ENCODE measurements at places on chromosomes 1 and 21. TPM values are rescaled to one million over a fixed set of nuclear protein-coding genes. Genes with fewer than 3 reads are reported as not detected.

- DNase-seq, result no peak
Measured at GRCh38 chr1:24043345-24044032, 63.4 kb upstream of the SRSF10 start.

- DNase-seq, result no peak
Measured at GRCh38 chr1:10490286-10490970, 15.7 kb downstream of the PEX14 start.

GRCh38 chr1:179867493-179868330 is 9.9 kb downstream of the TOR1AIP2 start:
- DNase-seq, result peak; percentile 53

GRCh38 chr1:176949033-176949662 is 215.4 kb downstream of the ASTN1 start:
- DNase-seq, result peak; percentile 54

DNA sequence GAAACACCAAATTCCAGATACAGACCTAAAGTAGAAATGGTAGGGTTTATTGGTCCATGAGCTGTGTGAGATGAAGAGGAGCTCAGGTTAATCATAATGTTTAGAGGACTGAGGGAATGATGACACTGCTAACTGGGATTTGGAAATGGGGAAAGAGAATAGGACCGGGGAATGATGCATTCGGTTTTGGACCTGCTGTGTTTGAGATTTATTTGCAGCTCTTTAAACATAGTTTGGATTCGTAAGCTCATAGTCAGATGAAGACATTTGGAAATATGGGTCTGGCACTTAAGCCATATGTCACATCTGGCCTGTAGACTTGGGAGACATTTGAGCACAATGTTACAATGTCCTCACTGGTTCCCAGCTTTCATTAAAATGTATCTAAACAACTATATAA is 127.9 kb upstream of the DUSP10 start:
- DNase-seq, result peak; percentile 58

GRCh38 chr21:45263534-45263933 is 24.2 kb downstream of the POFUT2 start:
- no peak for DNase-seq

- peak; percentile 63 for DNase-seq
Measured at GRCh38 chr1:227532019-227532619, 31.2 kb upstream of the ZNF678 start.

DNA sequence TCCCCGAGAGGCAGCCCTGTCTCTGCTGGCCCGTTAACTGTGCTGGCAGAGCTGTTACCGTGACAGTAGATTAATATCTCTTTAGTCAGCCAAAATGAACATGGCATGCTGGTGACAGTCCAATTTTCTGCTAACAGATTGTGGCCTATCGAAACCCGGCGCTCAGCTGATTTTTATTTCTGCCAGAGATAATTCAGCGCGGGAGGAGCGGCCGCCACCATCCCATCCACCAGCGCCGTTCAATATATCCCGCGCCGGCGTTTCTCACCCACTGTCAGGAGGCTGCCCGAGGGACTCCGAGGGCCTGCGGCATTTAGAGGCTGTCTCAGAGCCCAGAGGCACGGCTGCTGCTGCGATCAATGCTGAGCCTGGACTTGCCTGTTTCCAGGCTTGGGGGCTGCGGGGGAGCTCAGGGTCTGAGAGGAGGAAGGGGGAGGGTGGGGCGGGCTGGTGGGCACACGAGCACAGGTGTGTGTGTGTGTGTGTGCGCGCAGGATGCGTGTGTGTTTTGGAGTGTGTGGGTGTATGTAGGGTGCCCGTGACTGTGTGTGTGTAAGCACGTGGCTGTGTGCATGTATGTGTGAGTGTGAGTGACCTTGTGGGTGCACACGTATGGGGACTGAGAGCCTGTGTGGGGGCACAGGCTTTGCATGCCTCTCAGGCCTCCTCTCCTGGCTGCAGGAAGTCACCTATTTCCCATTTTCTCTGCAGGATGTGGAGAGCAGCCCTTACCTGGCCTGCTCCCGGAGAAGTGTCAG is 109.7 kb upstream of the ACTRT2 start:
- DNase-seq, result no peak

DNA sequence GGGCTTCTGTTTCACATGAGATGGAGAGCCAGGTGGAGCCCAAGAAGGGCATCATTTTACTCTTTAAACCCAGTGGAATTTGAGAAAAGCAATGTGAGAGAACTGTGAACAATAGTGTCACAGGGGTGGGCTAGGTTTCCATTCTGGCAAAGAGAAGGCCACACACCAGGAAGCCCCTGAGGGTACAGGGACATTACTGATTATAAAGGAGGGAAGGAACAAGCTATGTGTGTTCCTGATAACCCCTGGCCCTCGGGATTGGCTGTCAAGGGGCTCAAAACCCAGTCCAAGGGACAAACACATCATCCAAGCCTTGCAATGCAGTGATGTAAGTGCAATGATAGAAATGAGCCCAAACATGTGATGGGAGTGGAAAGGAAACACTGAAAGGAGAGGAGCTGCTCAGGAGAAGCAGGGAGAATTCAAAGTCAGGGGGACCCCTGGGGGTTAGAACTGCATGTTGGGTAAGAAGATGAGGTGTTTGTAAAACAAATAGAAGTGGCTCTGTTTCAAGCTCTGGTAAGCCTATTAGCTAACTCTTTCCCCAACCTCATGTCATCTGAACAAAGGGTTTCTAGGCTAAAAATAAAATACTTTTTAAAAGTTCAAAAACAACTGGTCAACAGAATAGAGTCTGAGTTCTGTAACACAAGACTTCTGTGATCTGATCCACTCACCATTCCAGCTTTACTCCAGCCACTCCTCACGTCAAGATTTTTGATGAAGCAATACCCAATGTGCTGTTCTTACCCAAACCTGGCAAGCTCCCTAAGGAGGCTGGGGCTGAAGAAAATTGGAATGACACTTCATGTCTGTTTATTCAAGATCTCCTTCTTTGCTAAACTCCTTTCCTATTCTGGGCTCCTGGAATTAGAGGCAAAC is 51.1 kb upstream of the IL12RB2 start:
- no peak for DNase-seq

- no peak for DNase-seq
Measured at GRCh38 chr1:23798662-23799142, 1.9 kb downstream of the GALE start.

DNA sequence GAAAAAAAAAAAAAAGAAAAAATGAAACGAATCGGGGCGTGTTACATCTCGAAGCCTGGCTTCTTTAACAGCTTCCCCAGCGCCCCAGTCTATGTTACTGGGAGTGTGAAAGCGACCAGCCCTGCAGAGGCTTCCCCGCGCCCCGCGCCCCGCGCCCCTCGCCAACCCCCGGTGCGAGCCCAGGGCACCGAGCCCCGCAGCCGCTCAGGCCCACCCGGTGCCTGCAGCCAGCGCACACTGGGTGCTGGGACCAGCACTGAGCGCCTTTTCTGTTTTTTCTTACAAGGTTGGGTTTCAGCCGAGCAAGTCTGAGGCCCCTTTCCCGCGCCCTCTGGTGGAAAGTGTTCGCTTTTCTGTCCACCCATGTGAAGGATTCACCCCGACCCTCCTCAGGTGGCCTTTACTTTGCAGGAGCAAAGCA is 42.1 kb upstream of the ZNF496 start:
- no peak for DNase-seq

DNA sequence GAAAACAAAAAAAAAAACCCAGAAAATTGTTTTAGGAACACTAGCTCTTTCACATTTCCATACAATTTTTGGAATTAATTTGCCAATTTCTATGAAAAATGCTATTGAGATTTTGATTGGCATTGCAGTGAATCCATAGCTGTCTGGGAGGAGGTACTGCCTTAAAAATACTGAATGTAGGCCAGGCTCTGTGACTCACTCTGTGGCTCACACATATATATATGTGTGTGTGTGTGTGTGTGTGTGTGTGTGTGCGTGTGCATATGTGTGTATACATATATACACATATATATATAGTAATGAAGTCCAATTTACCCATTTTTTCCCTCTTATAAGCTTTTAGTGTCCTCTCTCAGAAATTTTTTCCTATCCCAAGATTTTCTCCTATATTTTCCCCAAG is 214.2 kb upstream of the DMRTA2 start:
- peak; percentile 18 for DNase-seq

DNA sequence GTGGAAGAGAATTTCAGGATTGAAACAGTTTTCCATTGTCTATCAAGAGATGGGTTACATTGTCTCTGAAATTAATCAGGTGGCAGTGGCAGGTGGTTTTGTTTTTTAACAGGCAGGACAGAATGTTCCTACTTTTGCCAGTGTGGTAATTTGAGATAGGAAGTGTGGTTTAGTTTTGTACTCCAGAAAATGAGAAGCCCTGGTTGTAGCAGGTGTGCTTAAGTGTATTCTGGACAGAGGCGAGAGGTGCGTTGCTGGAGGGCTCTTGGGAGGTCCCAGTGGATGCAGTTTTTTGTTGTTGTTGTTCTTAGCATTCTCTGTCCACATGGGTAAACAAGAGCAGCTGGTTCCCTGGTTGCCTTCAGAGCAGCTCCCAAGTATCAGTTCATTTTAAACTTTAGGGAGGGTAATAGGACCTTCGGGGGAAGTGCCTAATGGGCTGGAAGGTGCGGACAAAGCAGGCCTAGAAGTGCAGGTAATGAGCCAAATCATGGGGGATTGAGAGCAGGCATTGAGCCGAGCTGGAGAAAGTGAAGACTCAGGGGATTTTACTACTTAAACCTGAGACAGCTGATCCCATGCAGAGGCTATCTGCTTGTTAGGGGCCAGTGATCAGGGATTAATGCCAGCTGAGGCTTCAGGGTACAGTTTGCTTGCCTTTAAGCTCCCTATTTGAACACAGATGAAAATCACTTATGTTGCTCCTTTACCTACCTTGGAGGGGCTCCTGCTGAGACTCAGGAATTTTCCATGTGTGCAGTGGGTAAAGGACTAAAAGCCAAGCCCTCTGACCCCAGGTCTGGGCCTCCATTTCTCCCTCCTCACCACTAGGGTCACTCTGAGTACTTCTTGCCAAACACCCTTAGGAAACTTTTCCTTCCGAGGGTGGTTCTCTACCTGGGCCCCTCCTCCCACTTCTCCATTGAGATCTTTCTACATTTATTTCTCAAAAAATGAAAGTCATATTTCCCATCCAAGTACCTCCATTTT is 6.1 kb downstream of the PFKFB2 start:
- DNase-seq, result no peak

DNA sequence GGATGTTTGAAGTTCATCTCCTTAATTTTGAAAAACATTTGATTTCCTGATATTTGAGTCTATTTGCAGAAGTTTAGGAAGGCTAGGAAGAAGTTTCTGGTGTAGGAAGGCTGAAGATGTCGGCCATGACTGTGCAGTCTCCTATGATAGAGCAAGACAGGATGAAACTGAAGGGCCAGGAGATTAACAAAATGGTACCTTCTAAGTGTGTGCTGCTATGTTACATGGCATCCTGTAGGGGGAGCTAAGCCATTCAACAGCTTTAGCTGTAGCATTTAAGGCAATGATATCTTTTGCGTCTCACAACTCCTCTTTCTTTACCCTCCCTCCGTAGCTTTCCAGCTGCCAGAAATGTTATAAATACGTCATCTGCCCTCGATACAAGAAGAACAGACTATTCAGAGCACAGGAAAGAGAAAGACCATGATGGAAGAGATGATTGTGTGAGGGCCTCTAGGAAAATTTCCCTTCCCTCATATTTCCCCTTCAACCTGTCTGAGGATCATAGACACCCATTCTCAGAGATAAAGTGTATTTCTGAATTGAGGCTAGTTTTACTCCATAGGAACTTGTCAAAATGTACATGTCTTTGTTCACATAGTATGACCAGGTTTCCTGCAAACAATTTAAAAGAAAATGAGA is 61.1 kb downstream of the XCL1 start:
- peak; percentile 60 for DNase-seq

DNA sequence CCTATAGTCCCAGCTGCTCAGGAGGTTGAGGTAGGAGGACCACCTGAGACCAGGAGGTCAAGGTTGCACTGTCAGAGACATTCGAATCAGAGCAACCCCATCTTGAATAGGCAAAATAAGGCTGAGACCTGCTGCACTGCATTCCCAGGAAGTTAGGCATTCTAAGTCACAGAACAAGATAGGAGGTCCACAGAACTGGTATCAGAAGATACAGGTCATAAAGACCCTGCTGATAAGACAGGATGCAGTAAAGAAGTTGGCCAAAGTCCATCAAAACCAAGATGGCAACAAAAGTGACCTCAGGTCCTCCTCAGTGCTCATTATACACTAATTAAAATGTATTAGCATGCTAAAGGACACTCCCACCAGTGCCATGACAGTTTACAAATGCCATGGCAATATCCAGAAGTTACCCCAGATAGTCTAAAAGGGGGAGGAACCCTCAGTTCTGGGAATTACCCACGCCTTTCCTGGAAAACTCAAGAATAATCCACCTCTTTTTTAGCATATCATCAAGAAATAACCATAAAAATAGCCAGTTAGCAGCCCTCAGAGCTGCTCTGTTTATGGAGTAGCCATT is 65.2 kb upstream of the KLHDC7A start:
- DNase-seq, result no peak

DNA sequence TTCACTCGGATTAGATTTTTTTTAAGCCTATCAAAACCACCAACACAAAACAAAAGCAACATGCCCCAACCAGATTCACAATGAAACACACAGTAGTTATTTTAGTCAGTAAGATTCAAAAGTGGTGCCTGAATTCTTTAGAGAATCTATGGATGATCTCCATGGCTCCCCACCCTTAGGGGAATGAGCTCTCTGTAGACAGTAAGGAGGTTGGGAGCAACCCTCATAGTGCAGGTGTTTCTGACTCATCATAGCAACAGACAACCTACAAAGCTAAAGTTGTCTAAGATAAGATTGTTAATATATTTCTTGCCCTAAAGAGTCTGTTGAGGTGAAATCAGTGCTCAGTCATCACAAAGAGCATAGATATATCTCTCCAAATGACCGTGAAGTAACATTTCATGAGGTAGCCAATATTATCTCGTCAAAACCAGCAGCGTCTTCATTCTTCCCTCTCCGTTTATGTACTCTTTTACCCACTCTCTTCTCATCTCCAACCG is 78.3 kb downstream of the ADAMTS1 start:
- no peak for DNase-seq

DNA sequence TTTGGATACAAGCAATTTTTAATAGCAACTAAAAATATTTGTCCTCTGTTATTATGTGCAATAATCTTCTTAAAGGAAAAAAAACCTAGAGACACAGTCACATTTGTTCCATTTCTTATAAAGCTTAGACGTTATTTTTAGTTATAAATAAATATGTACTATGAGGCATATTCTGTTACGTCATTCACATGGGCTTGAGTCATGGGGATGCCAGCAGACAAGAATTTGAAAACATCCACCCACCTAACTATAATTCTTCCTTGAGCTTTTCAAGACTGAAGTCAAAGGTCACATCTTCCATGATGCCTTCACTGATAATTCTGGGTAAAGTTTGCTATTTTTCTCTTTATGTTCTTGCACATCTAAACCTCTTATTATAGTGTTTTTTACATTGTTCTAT is 268.8 kb downstream of the KCTD3 start:
- DNase-seq, result peak; percentile 42

AGO3 gene
- total RNA-seq, result 26.3 TPM

GUCA2A gene
- not detected for total RNA-seq

NEGR1 gene
- 1.7 TPM for total RNA-seq

NHLH1 gene
- total RNA-seq, result not detected

CDK11B gene
- 38.6 TPM for total RNA-seq

ANKRD45 gene
- total RNA-seq, result not detected

SH2D1B gene
- 0.04 TPM for total RNA-seq

S100A12 gene
- not detected for total RNA-seq

LCE1E gene
- not detected for total RNA-seq

CRYAA gene
- total RNA-seq, result not detected

TNFSF18 gene
- 0.69 TPM for total RNA-seq

CELA2A gene
- total RNA-seq, result not detected

PGLYRP4 gene
- total RNA-seq, result not detected
